Spleen (tissue), 13 donors: ENCODE measurements at places on chromosomes 2 and 18. TPM values are rescaled to one million over a fixed set of nuclear protein-coding genes. Genes with fewer than 3 reads are reported as not detected.
A peak's percentile ranks its signal among the peaks of the same experiment; 100 is the strongest.

INHBB gene
- total RNA-seq: 0.68 TPM

SLC16A14 gene
- 9.0 TPM for total RNA-seq

KLF7 gene
- total RNA-seq: 51.6 TPM

FAP gene
- total RNA-seq: 0.91 TPM

TCF23 gene
- 3.2 TPM for total RNA-seq

CGREF1 gene
- total RNA-seq: not detected

PTPN4 gene
- 36.7 TPM for total RNA-seq

CTLA4 gene
- total RNA-seq: 4.0 TPM

DUSP2 gene
- 58.9 TPM for total RNA-seq

LBX2 gene
- total RNA-seq: 1.2 TPM

CCL20 gene
- total RNA-seq: not detected

LRRC30 gene
- total RNA-seq: not detected

ZNF385B gene
- 0.37 TPM for total RNA-seq

MARCO gene
- 30.6 TPM for total RNA-seq

SLC14A1 gene
- total RNA-seq: 6.0 TPM

DNA sequence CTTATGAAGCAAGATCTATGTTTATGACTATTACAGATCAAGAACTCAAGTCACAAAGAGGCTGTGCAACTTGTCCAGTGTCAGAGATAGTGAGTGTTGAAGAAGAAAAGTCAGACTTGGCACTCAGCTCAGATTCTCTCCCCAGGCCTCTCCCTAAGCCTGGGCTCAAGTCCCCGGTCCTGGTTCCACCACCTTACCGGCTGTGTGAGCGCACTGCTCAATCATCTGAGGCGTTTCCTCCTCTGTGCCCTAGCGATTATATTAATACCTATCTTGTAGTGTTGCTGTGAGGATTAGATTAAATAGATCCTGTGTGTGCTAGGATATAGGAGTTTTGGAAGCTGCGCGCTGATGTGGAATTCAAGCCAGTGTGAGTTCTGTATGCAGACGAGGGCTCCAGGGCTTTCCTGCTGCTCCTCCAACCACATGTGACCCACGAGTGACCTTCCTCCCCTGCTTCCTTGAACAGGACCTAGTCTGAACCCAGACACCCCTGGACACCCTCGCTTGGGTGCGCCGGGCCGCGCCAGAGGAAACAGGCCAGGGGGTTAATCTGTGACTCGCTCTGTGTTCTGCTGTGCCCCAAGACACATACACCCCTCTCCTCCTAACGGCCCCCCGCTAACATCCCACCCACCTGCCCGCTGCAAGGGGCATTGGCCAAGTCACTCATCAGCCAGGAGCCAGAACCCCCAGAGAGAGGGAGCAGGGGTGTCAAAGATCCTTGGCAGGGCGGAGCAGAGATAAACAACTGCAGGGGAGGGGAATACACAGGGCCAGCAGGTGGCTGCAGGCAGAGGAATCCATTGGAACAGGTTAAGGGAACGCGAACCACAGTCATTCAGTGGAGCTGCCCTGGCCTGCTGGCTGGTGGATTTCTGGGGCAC, 38.3 kb downstream of the TNS1 start:
- DNase-seq: peak; percentile 68

DNA sequence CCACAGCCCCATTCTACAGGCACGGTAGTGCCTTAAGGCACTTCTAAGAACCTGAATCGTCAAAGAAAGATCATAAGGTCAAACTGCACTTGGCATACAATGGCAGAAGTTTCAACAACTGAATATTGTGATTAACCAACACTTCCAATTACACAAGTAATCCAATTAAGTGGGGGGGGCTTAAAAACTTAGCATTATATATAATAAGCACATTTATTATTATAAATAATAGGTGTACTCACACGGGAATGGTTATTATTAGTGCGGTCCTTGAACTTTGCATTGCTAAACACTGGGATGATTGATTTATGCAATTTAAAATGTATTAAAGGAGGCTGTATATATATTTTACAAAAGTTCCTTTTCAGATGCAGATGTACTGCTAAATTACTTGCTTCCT, 7.6 kb downstream of the APCDD1 start:
- DNase-seq: no peak

GRCh38 chr2:60475123-60475830, 78.2 kb downstream of the BCL11A start:
- DNase-seq: no peak

DNA sequence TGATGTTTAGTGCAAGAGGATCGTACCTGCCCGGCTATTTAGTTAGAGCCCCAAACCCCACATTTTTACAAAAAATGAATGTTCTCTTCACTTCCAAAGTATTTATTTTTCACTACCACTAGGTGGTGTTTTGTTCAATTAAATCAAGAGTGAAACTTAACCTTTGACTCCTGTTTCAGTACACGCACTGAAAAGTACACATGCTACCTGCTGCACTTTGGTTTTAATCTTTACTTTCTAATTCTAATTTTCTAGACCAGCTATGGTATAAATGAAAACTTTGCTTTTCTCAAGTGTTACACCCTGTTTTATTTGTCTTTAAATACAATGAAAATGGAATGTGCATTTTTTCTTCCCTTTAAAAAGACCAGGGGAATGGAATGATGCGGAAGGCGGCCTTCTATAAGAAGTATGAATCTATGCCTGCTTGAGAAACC, 31.4 kb upstream of the CHN1 start:
- no peak for DNase-seq

DNA sequence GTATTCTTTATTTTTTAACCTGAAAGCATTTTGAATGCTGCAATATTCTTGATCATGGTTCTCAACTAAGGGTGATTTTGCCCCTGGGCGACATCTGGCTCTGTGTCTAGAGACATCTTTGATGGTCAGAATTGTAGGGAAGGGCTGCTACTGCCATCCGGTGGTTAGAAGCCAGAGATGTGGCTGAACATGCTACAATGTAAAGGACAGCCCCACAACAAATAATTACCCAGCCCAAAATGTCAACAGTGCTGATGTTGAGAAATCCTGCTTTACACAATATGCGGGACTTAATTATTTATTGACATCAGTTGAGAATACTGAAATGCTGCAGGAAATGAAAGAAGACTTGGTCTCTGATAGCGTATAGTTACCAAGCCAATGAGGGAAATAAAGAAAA, 37.5 kb upstream of the SERPINB2 start:
- DNase-seq: no peak

- DNase-seq: no peak
Measured at GRCh38 chr2:224894356-224894755, 147.9 kb downstream of the DOCK10 start.

DNA sequence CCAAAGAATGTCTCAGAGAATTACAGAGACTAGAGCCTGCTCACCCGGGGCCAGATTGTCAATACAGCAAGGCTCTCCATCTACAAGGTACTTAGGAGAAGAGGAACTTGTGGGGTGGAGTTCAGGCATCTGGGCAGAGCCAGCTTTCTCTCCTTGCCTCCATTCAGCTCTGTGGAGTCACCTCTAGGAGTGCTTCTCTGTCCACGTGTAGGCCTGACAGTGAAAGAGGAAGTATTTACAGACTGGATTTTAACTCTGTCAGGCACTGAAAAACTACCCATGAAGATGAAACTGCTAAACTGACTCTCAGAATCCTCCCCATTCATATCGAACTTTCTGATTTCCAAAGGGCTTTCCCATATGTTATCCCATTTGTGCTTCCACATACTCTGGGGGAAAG, 315.6 kb downstream of the SETBP1 start:
- DNase-seq: no peak

DNA sequence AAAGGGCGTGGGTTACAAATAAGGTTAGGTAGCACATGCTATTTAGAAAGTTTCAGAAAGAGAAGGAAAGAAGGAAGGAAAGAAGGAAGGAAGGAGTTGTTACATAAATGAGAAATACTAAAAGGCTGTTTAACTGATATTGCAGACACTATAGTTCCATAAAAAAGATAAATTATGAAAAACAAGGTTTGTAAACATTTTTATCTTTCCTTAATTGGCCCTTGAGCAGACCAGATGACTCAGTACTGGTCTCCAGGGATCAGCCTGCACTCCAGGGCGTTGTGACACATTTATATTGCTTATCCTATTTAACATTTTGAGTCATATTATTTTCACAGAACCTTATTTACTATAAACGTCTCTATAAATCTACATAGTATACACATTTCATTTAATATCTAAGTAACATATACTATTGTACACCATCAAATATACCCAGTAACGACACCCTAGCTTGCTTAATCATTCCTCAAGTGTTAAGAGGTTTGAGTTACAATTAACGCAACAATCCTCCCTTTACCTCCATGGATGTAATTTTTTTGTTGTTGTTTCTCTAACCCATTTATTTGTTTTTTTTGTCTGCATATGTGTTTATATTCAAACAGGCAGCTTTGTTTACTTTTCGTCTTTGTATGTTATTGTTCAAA, 2.8 kb upstream of the RAB31 start:
- DNase-seq: no peak

DNA sequence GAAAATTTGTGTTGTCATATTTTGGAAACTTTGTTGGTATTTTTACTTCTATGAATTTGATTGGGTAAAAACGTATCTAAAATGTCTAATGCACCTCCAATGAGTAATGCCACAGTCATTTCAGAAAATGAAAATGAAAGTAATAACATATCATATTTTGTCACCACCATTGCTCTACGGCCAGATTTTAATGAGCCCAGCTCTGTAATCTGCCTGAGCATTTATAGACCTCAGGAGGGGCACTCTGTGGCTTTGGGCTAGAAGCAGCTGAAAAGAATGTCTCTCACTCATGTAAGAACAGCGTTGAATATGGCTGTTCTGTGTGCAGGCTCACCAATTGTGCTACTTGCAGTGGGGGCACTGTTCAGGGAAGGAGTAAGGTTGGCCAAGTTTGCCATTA, 32.7 kb upstream of the ABCA12 start:
- DNase-seq: no peak

GRCh38 chr2:79530443-79530842, 17.6 kb downstream of the CTNNA2 start:
- no peak for DNase-seq

DNA sequence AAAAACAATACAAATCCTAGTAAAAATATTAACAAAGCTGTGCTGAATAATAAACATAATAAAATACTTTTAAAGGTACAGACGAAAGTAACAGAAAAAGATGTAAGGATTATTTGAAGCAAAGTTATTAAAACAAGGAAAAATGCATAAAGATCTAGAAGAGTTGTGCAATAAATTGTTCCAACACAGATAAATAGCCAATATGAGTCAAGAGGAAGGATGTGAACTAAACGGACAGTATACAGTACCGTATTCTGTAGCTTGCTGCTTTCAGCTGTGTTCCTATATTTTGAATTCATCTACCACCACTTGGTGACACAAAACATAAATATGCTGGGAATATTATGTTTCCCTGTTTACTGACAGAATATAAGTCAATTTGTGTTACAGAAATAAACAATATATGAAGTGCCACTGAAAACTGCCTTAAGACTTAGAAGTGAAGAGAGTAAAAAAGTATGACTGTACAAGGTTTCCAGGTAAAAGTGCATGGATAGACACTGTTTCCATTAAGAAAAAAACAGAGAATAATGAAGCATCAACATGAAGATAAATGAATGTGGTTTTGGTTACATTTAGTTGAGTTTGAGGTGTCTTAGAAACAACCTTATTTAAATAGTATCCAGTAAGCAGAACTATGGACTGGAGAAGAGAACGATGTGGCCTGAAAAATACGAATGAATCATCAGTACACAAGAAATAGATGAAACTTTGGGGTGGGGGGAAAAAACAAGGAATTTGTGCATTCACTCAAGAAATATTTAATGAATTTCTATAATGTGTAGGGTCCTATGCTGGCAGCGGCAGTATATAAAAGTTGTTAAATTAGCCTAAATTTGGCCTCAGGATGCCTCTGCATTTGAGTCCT, 13.1 kb downstream of the PPP3R1 start:
- DNase-seq: no peak

- peak; percentile 97 for DNase-seq
Measured at GRCh38 chr2:226791487-226792081, 8.0 kb downstream of the IRS1 start.

GRCh38 chr2:36664696-36665076, 31.8 kb upstream of the VIT start:
- DNase-seq: no peak

GRCh38 chr2:102155703-102156515, 13.4 kb downstream of the IL1R1 start:
- no peak for DNase-seq

DNA sequence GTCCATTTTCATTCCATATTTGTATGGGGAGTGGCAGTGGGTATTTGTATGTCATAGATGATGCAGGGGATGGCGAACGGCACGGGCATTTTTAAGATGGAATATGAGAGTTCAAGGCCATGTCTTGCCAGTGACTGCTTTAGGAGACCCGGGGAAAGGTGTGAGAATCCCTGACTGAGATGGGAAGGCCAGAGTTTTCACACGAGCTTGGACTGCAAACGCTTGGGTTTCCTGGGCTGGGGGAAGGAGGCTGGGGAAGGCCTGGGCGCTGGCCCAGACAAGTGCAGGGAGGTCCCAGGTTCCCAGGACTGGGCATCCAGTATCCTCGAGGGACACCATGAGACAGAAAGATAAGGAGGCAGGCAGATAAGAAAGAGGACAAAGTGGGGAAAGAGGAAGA, 35.2 kb downstream of the CNGA3 start:
- no peak for DNase-seq

DNA sequence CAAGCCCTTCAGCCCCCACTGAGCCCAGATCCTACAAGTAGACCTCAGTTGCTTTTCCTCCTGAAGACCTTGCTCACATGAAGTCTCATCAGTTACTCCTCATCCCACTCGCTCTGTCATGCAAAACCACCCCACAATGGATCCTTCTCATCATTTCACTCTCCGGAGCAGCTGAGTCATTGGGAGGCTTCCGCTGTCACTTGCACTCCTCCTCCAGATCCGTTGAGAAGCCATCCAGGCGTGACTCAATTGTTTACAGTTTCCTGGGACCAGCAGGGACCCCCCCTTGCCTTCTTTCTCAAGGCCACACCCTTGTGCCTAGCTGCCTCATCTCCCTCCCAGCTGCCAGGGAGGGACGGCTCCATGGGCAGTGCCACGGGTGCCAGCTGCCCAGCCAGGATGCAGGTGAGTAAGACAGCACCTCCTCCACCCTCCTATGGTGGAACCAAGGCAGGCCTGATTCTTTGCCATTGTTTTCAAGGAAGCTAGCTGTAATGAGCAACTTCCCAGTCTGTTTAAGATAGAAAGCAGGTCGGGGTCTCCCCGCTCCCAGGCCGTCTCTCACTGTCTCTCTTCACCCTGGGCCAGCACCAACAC, 16.3 kb downstream of the GPR55 start:
- peak; percentile 62 for DNase-seq

- no peak for DNase-seq
Measured at GRCh38 chr2:227862741-227863588, 8.5 kb upstream of the DAW1 start.

DNA sequence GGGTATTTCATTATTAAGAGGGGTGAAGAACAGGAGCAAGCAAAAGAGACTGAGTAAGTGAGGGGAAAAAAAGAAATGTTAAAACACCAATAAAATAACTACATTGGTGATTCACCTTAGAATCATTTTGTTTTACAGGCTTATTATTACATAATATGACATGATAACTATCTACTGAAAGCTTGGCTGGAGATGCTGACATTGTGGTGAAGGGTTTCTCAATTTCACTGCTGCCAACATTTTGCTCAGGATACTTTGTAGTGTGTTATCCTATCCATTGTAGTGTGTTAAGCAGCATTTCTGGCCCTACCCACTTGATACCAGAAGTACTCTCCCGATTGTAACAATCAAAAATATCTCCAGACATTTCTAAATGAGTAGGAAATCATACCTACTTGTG, 1564.6 kb upstream of the NXPH2 start:
- DNase-seq: no peak

- DNase-seq: peak; percentile 66
Measured at GRCh38 chr2:91974401-91975129, 2896.7 kb upstream of the TEKT4 start.

GRCh38 chr2:227462462-227462951, 9.4 kb upstream of the AGFG1 start:
- no peak for DNase-seq
